Esophagus (tissue), 2 donors: ENCODE measurements at places on chromosomes 7 and 10. TPM values are rescaled to one million over a fixed set of nuclear protein-coding genes. Genes with fewer than 3 reads are reported as not detected.

Gene EPHB4
- polyA plus RNA-seq: 12.8 TPM

Gene IL6
- polyA plus RNA-seq: 0.22 TPM

Gene GRID1
- polyA plus RNA-seq: 0.04 TPM

Gene SYT15B
- 1.3 TPM for polyA plus RNA-seq

Gene IDI2
- polyA plus RNA-seq: not detected
